ENCODE measurements at places on chromosomes 12 and 14. TPM values are rescaled to one million over a fixed set of nuclear protein-coding genes. Genes with fewer than 3 reads are reported as not detected.

DNA sequence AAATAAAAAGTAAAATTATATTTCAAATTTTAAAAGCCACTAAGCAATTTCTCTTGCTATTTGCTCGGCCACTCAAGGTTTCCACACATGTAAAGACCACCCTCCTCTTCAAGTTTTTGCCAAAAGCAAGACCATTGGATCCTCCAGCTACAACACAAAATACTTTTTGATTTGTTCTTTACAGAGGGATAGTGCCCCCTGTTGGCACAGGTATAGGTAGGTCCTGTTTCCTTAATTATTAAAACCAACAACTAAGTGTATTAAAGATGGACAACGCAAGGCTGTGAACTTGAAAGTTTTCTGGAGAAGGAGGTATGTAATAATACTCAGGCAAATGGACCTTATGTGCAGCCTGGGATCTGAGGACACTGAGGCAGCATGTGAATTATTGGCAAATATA, 23.8 kb downstream of the ATP6V1D start:
- DNase-seq: no peak

DNA sequence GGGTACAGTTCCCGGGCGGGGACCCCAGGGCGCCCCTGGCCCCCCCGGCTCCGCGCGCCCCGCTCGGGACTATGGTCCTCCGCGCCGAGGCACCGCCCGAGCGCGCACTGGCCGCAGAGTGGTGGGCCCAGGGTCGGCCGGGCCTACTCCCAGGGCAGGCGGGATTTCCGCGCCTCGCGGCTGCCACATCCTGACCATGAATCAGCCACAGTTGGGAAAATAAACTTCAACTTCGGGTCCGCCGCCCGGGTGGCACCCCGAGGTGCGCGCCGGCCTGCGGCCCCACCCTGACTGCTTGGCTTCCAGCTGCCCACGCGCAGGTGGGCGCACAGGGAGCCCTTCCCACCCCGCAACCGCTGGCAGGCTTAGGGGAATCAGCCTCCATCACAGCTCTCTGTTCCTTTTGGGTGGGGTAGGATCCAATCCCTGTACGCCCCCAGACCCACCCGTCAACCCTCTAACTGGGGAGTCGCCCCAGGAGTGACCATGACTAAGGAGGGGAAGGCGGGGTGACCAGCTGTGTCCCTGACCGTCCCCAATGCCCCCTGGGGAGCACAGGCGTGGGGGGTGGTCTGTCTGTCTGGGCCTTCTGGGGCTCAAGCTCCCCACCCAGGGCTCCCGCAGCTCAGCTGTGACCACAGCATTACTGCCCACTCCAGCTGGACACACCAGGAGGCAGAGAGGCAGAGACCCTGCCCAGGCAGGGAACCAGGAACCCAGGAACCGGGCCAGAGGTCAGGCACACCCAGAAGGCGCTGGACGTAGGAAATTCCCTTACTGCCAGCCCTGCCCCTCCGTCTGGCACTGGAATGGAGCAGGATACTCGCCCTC, 678 bp downstream of the INF2 start:
- no peak for DNase-seq

The RHOJ gene
- 8.4 TPM for polyA plus RNA-seq

GRCh38 chr12:76270657-76271358, 77.4 kb downstream of the BBS10 start:
- DNase-seq: no peak

The FAIM2 gene
- 67.5 TPM for polyA plus RNA-seq

The SPIC gene
- not detected for polyA plus RNA-seq

DNA sequence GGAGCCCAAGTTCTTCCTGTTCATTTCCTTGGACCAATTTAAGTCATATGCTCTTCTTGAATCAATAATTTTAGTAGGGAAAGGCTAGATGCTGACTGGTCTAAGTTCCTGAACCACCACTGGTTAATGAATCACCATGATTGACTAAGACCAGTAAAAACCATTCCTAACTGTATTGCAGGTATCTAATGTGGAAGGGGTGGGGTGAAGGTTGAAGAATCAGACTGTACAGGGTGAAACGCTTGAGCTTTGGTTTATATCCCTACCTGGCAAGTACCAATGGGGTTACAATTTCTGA, 100.1 kb downstream of the DYRK2 start:
- DNase-seq: no peak

DNA sequence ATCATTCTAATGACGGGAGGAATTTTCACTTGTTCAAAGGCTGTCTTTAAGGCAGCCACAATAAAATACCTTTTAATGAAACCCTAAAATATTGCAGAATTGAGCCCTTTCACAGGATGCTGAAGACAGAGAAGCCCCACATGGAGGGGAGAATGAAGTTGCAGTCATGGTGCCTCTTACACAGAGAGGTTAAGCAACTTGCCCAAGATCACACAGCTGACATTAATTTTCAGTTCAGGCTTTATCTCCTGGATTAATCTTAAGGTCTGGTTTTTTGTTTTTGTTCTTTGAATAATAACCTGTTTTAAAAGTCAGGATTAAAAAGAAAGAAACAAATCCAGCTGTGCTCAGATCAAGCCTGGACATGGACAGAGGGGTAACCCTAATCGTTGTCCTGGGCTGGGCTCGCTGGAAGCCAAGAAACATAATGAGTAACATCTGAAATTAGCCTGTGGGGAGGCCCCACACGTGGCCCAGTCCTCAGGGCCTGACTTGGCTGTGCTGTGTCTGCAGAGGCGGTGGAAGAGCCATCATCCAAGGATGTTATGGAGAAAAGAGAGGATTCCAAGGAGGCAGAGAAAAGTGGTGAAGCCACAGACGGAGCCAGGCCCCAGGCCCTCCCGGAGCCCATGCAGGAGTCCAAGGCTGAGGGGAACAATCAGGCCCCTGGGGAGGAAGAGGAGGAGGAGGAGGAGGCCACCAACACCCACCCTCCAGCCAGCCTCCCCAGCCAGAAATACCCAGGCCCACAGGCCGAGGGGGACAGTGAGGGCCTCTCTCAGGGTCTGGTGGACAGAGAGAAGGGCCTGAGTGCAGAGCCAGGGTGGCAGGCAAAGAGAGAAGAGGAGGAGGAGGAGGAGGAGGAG, 8.0 kb downstream of the CHGA start:
- peak; percentile 68 for DNase-seq

The KDM5A gene
- polyA plus RNA-seq: 41.7 TPM

GRCh38 chr12:117022465-117022864, 76.8 kb downstream of the TESC start:
- peak; percentile 7 for DNase-seq

- no peak for DNase-seq
These were observed 9.2 kb downstream of the ZFP36L1 start for GRCh38 chr14:68783408-68784225.

DNA sequence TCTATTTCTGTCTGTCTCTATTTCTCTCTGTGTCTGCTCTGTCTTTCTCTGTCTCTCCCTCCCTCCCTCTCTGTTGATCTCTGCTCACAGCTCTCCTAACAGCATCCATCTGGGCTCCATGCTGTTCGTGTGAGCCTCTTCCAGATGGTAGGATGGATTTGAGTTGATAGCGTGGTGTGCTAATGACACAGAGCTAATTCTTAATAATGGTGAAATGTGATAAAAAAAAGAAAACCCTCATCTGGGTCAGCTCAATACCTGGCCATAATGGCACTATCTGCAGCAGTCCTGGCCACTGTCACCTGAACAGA, 96.4 kb downstream of the AACS start:
- no peak for DNase-seq

DNA sequence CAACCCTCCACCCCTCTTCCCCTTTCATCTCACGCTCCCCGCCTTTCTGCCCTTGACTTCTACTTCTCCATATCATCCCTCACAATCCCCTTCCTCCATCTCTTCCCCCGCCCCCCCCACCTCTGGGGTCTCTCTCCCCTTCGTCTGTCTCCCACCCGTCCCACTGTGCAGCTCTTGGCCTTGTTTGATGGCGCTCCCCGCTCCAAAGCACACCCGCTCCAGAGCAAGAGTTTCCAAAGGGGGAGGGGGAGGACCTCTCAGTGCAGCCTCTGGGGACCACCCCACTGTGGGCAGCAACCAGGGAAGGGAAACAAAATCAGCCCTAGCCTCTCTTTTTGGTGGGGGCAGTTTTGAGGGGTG, 774 bp downstream of the CHGA start:
- no peak for DNase-seq

The TMPRSS12 gene
- polyA plus RNA-seq: 65.6 TPM

The CIROP gene
- not detected for polyA plus RNA-seq

DNA sequence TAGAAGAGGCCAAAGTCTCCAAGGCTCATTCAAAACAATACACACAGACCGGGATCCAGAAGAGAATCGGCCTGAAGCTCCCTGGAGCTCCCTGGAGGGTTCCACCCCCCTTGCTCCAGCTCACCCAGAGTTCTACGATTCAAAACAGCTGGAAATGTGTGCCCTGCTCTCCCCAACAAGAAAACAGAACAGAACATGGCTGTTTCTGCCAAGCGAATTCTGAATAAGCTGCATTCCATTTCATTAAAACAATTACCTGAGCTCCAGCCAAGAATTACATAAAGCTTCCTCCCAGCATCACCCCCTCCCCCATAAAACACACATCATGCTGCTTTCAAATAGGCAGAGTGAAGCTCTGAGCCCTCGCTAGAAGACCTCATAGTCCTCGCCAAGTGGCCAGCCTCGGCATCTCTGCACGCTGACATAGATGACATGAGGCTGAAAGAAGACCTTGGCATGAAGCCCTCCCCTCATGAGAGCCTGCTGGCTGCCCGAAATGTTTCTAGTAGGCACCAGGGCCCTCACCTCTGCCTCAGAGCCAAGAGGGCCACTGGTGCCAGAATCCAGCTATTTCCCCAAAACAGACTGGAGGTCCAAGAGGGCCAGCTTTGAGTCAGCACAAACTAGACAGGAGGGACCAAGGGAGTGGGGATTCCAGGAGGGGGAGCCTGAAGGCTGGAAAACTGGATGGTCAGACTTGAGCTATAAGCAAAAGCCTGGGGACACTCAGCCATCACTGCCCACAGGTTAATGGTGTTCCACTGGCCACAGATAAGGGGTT, 8.3 kb downstream of the PXN start:
- DNase-seq: no peak

The SLC6A13 gene
- polyA plus RNA-seq: 4.7 TPM

The DRAM1 gene
- 13.1 TPM for polyA plus RNA-seq

GRCh38 chr12:120614848-120615247, 25.6 kb upstream of the CABP1 start:
- no peak for DNase-seq

The TPH2 gene
- polyA plus RNA-seq: 0.47 TPM

DNA sequence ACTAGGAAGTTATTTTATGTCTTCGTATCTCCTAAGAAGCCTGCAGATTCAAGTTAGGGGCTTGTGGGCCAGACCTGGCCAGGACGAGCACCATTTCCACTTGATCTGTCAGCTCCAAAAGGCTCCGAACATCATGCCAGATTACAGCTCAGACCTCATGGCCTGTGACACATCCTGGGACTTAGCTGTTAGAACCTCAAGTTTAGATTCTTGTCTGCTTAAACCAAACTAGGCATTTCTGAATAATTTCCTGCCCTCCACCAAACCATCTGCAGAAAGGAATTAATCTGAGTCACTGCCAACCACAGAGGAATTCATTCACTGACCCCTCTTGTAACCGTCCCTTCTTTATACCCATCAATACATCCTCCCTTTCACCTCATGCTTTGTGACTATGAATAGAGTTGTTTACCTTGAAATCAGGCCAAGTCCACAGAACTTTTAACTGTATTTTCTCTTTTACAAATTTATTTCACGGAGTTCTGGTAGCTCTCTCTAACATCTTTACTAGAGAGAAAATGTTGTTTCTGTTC, 120.3 kb downstream of the FBXL14 start:
- no peak for DNase-seq

The RNASE2 gene
- polyA plus RNA-seq: 0.65 TPM

The KLHL33 gene
- 0.67 TPM for polyA plus RNA-seq

- no peak for DNase-seq
These were observed 2.8 kb upstream of the DLK1 start for GRCh38 chr14:100723830-100724437.

- DNase-seq: no peak
These were observed 2.9 kb upstream of the CLEC1A start for GRCh38 chr12:10101648-10102220.

DNA sequence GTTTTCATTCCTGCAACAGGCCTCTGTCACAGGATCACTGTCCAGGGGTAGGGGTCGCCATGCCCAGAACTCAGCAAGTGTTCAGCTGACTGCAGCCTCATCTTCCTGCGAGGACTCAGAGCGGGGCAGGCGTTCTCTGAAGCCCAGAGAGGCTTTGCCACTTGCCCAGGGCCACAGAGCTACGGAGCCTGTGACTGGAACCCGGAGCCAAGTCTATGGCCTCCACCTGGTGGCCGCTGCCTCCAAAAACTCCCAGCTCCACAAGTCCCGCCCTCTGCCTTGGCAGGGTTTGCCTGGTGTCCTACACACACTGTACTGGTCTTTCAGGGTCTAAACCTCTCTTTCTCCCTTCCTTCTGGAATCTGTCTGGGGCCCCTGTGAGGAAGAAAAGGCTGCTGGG, 8.7 kb upstream of the PPP1R13B start:
- no peak for DNase-seq

DNA sequence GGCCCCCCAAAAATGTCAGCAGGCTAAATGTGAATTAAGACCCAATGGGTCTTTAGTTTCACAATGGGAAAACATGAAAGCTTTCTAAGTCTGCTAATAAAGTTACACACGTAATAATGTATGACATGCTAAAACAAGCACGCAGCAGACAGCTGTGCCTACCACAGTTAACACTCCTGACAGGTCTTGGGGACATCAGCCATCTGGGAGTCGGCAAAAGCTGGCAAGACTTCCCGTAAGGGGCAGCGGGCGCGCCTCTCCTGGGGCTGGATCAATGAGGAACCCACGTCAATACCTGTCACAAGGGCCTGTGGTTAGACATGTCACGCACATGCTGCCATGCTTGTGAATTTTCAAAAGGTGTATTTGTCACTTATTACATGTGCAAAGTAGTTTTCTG, 45.0 kb downstream of the ACTN1 start:
- no peak for DNase-seq

DNA sequence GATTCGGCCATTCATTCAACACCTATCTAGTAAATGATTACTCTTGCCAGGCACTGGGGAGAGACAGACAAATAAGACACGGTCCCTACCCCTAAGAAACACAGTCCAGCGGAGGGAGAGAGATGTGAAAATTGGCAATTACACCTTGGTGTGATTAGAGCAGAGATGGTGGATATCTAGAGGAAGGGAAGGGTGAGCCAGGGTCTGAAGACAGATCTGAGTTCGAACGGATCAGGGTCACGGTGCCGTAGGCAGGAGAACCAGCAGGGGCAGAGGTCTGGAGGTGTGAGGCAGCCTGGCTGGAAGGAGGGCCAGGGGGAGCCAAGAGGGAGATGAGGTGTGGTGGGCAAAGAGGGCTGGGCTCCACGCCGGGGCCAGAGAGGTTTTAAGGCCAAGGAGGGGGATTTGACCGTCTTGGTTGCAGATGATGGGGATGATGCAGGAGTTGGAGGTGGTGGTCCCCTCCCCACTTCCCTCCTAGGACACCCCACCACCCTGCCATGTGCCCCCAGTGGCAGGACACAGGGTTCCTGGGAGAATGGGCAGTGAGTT, 27.1 kb downstream of the FAM222A start:
- no peak for DNase-seq

The DCN gene
- polyA plus RNA-seq: 1,453 TPM

- DNase-seq: no peak
These were observed 21.0 kb downstream of the KTN1 start for GRCh38 chr14:55600784-55601561.

All from testis (tissue), 5 donors.